ENCODE measurements at places on chromosomes 2 and 18.
A peak's percentile ranks its signal among the peaks of the same experiment; 100 is the strongest.

- DNase-seq: no peak
Observed at GRCh38 chr18:79436556-79437275, 41.0 kb downstream of the NFATC1 start.

GRCh38 chr2:3604991-3605961 lies 10.4 kb downstream of the COLEC11 start:
- no peak for DNase-seq

DNA sequence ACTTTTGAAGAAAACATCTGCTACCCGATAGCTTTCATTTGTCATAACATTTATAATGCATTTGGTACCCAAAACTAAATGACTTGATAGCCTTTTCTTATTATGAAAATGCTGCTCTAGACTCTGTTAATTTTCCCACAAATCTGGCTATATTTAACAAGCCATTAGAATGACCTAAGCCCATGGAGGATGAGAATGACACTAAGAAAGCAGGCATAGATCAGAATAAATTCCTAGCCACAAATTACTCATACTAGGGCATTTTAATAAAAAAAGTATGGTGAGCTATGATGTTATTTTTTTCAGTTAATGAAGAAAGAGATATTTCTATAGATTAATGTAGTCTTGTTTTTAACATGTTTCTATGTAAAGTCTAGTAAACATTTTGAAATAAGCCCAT lies 1728.3 kb downstream of the SUCLG1 start:
- no peak for DNase-seq

- no peak for DNase-seq
Observed at GRCh38 chr2:42924418-42924886, 132.1 kb upstream of the HAAO start.

DNA sequence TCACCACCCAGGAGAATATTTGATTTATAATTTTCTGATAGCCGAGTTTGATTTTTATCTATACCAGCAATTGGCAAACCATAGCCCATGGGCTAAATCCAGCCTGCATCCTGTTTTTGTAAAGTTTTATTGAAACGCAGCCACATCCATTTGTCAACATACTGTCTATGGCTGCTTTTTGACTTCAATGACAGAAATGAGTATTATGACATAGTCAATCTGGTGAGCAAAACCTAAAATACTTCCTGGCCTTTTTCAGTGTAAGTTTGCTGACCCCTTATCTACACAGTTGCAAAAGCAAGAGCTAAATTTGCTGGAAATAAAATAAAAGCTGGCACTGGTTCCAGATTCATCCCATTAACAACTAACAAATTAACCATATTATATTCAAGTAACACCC lies 79.8 kb upstream of the SLC25A52 start:
- DNase-seq: no peak

DNA sequence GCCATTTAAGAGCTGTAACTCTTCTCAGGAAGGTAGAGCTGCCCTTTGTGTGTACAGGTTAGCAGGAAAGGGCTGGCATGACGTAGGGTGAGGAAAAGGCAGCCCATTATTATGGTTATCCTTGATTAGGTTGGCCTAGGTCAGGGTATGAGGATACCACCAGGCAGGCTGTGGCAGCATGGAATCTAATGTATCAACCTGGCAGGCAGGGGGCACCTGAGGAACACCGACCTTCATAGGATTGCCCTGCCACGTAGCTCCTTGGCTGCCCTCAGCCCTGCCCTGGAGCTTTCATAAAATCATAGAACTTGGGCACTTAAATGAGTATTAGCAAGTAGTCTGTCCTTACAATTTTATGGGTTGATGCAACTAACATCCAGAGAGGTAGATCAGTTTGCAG lies 261.6 kb downstream of the LTBP1 start:
- DNase-seq: no peak

- no peak for DNase-seq
Observed at GRCh38 chr18:75226286-75226955, 15.8 kb downstream of the TSHZ1 start.

- no peak for DNase-seq
Observed at GRCh38 chr2:49044350-49045079, 109.8 kb downstream of the FSHR start.

DNA sequence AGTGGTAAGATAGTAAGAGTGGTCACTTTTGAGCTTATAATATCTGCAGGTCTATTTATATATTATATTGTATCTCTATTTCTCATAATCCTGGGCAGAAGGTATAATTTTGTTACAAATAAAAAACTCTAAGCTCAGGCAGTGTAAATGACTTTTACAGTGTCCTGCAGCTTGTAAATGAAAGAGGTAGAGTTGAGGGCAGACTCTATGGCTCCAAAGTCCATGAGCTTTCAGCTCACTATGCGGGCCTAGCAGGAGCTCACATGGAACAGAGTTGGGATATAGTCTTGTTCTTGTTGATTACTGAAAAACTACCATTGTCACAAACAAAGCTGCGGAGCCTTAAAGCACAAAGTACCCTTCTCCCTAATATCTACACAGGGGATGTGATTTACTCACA lies 361.4 kb downstream of the LNPK start:
- no peak for DNase-seq

GRCh38 chr2:184455624-184456023 lies 142.7 kb upstream of the ZNF804A start:
- no peak for DNase-seq

DNA sequence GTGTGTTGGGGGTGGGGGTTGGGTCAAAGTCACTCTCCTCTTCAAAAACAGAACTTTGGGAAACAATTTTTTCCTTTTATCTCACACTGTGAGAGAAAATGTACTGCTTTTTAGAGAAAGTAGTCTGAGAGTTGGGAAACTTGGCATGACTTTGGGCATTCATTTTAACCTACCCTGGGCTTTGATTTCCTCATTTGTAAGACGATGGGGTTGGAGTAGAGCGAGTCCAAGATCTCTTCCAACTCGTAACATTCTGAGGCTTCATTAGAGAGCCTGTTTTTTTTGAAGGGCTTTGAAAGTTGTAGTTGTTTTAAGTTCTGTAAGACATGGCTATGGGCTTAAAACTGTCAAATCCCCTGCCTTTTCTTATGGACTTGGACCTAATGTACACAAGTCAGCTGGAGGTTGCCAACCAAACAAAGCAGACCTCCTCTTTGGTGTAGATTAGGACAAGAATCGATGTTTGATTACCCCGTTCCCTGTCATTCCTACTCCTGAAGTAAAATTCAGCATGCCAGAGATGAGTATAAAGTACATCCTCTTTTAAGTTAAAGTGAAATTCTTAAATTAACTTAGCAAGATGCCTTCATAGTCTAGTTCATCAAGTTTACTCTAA lies 8.4 kb downstream of the PHLPP1 start:
- no peak for DNase-seq

DNA sequence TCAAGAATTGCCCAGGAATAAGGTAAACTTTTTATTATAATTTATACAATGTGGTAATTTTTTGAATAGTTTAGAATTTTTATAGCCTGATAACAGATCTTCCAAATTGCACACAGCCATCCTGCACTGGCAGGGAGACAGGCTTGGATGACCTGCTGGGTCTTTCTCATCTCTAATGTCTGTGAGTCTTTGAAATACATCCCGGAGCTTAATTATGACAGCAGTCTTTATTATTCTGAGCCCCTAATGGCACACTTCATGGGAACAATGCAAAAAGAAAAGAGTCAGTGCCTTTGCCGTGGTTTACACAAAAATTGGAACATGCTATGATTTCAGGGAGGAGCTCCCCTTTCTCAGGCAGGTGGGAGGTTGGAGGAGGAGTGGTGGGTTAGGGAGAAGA lies 71.0 kb downstream of the TMEM182 start:
- DNase-seq: no peak

GRCh38 chr2:205754924-205755321 lies 72.6 kb downstream of the NRP2 start:
- no peak for DNase-seq

- DNase-seq: no peak
Observed at GRCh38 chr2:129781749-129782632, 197.5 kb upstream of the RAB6C start.

DNA sequence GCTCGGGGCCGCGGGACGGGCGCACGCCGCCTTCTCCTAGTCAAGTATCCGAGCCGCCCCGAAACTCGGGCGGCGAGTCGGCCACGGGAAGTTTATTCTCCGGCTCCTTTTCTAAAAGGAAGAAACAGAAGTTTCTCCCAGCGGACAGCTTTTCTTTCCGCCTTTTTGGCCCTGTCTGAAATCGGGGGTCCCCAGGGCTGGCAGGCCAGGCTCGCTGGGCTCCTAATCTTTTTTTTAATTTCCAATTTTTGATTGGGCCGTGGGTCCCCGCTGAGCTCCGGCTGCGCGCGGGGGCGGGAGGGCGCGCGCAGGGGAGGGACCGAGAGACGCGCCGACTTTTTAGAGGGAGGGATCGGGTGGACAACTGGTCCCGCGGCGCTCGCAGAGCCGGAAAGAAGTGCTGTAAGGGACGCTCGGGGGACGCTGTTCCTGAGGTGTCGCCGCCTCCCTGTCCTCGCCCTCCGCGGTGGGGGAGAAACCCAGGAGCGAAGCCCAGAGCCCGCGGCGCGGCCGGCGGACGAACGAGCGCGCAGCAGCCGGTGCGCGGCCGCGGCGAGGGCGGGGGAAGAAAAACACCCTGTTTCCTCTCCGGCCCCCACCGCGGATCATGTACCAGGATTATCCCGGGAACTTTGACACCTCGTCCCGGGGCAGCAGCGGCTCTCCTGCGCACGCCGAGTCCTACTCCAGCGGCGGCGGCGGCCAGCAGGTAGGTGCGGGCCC lies 617 bp downstream of the FOSL2 start:
- DNase-seq: peak; percentile 72
